CD4-positive, alpha-beta T cell treated with Interleukin-10 for 1 hour (primary cell): ENCODE measurements at places on chromosomes 3 and 15.

- DNase-seq: no peak
Measured at GRCh38 chr3:33128706-33129105, 14.9 kb downstream of the CRTAP start.

- DNase-seq: no peak
Measured at GRCh38 chr15:90866161-90866715, 2.1 kb upstream of the FURIN start.

DNA sequence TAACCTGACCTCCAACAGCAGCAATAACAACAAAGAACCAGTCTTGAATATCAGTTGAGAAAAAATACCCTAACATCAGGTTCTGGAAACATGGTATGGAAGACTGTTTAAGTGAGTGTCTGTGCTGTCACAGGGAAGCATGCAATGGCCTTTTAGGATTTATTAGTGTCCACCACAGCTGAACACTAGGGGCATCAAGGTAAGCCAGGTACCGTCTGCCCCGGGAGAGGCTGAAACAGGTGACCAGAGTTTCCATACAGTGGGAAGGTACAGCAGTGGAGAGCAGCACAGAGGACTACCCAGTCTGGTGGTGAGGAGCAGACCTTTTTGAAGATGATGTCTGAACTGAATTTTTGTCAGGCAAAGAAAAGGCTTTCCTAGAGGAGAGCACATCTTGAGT, 18.4 kb downstream of the ZDHHC23 start:
- DNase-seq: no peak

- no peak for DNase-seq
Measured at GRCh38 chr3:180700941-180701340, 21.7 kb upstream of the CCDC39 start.

GRCh38 chr3:24137334-24137733, 192.2 kb downstream of the NR1D2 start:
- no peak for DNase-seq

DNA sequence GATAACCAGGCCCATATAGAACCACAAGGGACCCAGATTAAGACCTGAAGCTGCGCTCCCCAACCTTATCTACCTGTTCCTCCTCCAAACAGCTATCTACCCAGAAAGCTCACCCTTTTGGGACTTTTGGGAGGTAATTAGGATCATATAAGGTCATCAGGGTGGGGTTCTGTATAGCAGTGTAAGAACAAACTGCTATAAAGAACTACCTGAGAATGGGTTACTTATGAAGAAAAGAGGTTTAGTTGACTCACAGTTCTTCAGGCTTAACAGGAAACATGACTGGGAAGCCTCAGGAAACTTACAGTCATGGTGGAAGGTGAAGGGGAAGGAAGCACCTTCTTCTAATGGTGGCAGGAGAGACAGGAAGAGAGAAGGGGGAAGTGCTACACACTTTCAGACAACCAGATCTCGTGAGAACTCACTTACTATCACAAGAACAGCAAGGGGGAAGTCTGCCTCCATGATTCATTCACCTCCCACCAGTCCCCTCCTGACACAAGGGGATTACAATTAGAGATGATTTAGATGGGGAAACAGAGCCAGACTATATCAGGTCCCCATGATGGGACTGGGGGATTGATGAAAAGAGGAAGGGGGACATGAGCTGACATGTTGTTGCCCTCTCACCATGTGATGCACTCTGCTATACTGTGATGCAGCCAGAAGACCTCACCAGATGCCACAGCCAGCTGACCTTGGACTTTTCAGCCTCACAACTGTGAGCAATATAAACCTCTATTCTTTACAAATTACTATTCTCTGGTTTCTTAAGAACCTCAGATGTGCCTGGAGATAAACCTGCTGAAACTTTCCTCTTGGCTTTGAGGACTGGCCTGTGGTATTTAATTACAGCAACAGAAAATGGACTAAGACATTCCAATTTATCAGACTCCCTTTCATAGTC, 15.3 kb upstream of the FMN1 start:
- DNase-seq: no peak

DNA sequence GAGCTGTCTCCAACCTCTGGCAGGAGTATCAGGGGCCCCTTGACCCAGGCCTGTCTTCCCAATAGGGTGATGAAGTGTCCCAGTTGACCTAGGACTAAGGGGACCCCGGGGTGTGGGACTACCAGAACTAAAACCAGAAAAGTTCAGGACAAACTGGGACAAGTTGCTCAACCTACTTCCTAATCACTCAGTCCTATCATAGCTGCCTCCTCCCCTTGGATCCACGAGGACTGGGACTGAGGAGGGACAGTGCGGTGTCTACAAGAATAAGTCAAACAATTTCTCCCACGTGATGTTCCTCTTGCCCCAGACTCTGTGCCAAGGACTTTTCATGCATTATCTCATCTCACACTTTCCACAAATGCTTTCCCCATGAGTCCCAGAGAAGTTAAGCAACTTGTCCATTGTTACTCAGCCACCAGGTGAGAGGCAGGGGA, 49.4 kb upstream of the SLCO2A1 start:
- DNase-seq: no peak

DNA sequence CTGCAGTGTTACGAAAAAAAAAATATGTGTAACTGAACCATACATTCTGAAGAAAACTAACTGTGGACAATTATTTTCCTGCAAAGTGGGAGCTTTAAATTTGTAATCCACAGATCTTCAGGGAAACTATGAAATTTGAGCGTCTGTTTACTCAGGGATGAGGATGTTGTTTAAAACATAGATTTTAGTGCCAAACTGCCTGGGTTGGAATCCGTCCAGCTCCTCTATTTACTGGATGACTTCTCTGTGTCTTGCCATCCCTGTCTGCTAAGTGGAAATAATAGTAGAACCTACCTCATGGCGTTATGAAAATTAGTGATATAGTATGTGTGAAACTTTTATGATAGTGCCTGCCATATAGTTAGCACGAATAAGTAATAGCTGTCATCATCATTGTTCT, 666.5 kb downstream of the SQOR start:
- DNase-seq: no peak

DNA sequence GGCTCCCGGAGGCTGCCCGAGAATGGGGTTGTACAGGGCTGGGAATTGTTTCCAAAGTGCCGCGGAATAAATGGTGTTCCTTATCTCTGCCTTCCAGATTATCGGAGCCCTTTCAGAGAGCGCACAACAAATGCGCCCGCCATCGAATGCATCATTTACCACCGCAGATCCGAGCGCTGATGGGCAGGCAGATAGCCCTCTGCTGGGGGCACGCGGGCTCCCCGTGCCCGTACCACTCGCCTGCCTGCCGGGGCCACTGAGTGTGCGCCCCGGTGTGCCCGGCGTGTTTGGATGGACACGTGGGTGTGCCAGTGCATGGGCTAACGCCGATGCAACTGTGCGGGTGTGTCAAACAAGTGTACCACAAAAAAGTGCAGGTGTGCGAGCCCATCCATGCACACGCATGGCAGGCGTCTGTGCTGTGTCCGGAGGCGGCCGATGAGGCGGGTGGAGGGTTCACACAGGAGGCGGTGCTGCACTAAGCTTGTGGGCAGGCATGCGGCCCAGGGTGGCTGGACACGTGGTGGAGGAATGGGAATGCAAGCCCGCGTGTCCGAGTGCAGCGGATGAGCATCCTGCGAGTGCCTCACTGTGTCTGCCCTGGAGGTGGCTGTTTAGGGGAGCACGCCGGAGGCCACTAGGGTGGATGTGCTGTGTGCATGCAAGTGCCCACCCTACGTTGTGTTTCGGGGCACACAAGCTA, 3.8 kb upstream of the GATA2 start:
- no peak for DNase-seq

DNA sequence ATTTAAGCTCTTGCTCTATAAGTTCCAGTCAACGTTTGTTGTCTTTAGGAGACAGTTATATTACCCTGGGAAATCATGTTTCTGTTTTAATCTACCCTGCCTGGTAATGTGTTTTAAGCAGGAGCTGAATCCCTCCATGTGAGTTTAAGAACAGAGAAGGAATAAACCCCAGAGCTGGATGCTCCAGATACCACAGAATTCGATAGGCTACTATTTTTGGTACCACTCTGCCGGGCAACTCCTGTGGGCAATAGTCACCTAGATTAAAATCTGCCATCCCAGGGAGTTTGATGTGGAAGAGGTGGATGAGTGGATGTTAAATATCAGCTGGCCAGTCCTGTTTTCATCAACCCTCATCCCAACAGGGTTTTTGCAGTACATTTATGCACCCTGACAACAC, 20.4 kb downstream of the NUDT16 start:
- DNase-seq: no peak

GRCh38 chr3:192482391-192482790, 244.9 kb downstream of the FGF12 start:
- DNase-seq: no peak

GRCh38 chr3:169929830-169930519, 18.6 kb downstream of the SAMD7 start:
- no peak for DNase-seq
